ENCODE measurements at places on chromosomes 4 and X.

- no peak for DNase-seq
These were observed 6.9 kb downstream of the CXCL10 start for GRCh38 chr4:76016393-76016792.

DNA sequence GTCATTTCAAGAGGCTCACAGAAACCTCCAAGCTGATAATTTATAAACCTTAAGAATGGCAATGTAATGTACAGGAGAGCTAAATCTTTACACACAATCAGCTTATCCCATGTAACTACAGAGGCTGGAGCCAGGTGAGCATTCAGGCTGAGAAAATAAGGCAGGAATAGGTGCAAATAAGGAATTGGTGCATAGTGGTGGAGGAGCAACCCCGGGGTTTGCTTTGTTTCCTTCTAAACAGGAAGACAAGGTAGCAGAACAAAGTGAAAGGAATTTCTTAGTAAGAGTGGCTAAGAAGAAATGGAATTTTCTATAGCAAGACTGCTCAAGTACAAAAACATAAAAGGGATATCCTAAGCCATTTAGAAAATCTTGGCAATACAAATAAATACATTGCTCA lies 82.4 kb downstream of the NR3C2 start:
- DNase-seq: no peak

GRCh38 chr4:12724510-12724909 lies 759.6 kb downstream of the RAB28 start:
- no peak for DNase-seq

DNA sequence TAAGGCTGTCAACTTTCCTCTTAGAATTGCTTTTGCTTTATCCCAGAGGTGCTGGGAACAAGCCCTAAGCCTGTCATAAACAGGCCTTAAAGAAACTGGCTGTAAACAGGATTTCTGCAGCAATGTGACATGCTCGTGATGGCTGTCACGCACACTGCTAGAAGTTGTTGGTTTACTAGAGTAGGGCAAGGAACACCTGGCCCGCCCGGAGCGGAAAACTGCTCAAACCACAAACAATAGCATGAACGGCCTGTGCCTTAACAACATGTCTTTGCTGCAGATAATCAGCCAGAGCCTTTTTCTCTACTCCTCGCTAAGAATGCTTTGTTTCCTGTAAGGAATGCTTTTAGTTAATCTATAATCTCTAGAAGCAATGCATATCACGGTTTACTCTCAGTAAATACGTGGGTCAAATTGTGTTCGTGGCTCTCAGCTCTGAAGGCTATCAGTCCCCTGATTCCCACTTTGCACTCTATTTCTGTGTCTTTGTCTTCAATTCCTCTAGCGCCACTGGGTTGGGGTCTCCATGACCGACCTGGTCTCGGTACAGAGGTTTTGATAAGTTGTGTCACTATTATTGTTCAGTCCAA lies 318.3 kb downstream of the GLUD2 start:
- DNase-seq: no peak

GRCh38 chrX:6225911-6226595 lies 2.6 kb downstream of the NLGN4X start:
- no peak for DNase-seq

GRCh38 chrX:57286507-57287251 lies at the start of gene FAAH2:
Gene FAAH2 (plus strand): TSS chrX:57286706. CDS start chrX:57286826, 120 bp downstream.
- DNase-seq: no peak

DNA sequence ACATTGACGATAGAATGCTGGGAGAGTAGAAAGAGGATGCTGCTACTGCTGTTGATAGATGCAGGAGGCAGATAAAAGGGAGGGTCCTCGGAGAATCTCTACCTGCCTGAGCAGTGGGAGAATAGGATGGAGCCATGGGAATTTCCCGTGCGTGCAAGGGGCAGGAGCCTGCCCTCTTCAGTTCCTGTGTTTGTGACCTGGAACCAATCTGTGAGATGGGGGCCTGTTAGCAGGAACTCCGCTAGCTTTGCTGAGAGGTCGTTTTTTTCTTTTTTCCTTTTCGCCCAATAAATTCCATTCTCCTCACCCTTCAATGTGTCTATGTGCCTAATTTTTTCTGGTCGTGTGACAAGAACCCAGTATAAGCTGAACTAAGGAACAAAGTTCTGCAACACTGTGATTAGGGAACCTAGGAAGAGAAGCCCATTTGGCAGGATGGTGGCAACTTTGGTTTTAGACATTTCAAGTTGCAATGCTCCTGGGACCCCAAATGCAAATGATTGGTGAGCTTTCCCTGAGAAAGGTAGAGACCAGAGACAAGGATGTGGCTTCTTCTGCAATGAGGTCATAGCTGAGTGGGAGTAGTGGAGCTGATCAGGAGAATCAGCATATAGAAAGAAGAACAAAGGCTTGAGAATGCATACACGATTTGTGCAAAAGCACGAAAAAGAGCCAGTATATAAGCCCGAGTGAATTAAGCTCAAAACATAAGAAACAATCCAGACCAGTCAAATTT lies 23.9 kb downstream of the SLC39A8 start:
- DNase-seq: no peak

DNA sequence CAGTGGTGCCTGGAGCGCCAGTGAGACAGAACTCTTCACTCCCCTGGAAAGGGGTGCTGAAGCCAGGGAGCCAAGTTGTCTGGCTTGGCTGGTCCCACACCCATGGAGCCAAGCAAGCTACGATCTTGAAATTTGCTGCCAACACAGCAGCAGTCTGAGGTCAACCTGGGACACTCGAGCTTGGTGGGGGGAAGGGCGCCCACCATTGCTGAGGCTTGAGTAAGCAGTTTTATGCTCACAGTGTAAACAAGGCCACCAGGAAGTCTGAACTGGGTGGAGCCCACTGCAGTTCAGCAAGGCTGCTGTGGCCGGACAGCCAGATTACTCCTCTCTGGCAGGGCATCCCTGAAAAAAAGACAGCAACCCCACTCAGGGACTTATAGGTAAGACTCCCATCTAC lies 149.5 kb downstream of the EDA2R start:
- DNase-seq: no peak

Data from HFF-Myc (cell line).